Urothelium cell line (cell line): ENCODE measurements at places on chromosomes 13 and 19.

- no peak for DNase-seq
Measured at GRCh38 chr19:3068071-3068470, 5.8 kb upstream of the TLE5 start.

DNA sequence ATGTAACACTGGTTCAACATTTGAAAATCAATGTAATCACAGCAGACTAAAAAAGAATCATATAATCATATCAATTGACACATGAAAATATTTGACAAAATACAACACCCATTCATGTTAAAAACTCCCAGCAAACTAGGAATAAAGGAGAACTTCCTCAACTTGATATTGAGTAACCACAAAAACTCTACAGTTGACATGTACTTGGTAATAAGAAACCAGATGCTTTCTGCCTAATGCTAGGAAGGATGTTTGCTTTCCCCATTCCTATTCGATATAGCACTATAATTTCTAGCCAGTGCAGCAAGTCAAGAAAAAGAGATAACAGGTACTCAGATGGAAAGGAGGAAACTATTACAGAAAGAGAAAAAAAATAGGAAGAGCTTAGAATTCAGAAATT, 26.9 kb downstream of the UFM1 start:
- DNase-seq: no peak

GRCh38 chr19:8304841-8305621, 3.1 kb downstream of the CD320 start:
- DNase-seq: no peak

GRCh38 chr13:48748681-48749080, 95.0 kb downstream of the CYSLTR2 start:
- DNase-seq: no peak

DNA sequence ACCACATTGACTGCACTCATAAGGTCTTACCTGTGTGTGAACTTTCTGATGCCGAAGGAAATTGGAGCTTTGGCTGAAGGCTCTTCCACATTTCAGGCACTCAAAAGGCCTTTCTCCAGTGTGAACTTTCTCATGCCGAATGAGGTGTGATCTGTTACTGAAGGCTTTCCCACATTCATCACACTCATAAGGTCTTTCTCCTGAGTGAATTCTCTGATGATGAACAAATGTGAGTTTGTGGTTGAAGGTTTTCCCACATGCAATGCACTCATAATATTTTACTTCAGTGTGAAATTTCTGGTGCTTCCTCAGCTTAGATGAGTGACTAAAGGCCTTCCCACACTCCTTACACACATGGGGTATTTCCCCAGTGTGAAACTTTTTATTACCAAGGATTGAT, 5.7 kb downstream of the ZNF132 start:
- no peak for DNase-seq

DNA sequence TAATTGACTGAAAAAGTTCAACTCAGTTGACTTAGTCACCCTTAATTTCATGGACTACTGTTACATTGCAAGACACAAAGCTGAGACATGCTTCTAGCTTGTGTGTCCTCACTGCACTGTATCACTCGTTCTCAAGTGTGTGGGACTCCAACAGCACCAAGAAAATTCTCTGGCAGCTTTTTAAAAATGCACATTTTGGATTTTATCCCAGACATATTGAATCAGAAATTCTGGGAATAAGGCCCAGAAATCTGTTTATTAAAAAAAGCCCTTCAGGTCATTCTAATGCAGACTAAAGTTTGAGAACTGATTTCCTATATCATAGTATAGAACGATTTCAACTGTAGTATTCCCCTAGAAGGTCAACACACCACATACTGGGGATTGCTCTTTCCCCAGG, 1485.3 kb downstream of the PCDH9 start:
- no peak for DNase-seq

DNA sequence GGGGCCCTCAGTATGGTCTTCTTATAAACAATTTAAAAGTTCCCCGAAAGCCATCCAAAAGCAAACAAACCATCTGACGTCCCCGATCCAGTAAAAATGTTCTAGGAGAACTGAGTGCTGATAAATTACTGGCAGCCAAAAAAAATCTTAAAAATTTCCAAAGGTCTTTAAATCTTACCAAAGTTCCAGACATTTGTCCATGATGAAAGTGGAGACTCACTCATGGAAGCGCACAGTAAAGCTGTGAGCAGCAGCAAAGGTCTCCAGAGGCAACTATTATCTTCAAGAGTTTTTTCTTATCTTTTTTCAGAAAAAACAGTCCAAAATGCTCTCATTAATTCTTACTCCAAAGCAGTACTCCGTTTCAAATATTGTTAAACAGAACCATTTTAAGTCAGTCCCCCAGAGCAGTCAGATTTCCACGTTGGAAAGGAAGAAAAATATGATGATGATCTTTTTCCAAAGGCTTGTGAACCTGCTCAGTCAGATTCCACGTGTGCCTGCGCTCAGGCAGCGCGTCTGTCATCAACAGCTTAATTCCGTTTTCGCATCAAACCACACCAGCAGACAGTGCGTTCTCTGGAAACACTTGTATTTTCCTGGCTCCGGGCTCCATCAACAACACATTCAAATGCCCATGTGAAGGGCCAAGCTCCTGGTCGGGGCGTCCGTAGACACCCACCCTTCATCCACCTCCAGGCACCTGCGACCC, 85.4 kb downstream of the COL4A1 start:
- no peak for DNase-seq
